Upper lobe of right lung (tissue), 1 donor: ENCODE measurements at places on chromosomes 3 and 15. TPM values are rescaled to one million over a fixed set of nuclear protein-coding genes. Genes with fewer than 3 reads are reported as not detected.

The NANOGP8 gene
- not detected for total RNA-seq

The ZNF620 gene
- 7.0 TPM for total RNA-seq

The ITPKA gene
- 0.67 TPM for total RNA-seq

- no peak overlapping the region for H3K4me3 ChIP-seq
- no peaks in the 10 kb centered on the region for H3K4me1 ChIP-seq
- no peak for DNase-seq
- H3K27me3 ChIP-seq, result no peaks in the 10 kb centered on the region
- no peak overlapping the region for H3K27ac ChIP-seq
Measured at GRCh38 chr3:24608701-24609390, 114.2 kb upstream of the THRB start.

- no peaks in the 10 kb centered on the region for H3K36me3 ChIP-seq
- no peaks in the 10 kb centered on the region for H3K27me3 ChIP-seq
- DNase-seq, result no peak
Measured at GRCh38 chr3:134060561-134061385, 31.0 kb upstream of the SLCO2A1 start.

- no peak overlapping the region for H3K4me3 ChIP-seq
- no peak for DNase-seq
- H3K27me3 ChIP-seq, result no peaks in the 10 kb centered on the region
- no peaks in the 10 kb centered on the region for H3K4me1 ChIP-seq
Measured at GRCh38 chr3:159536876-159537275, 451.8 kb upstream of the IL12A start.
